ENCODE measurements at places on chromosomes 2 and 18. TPM values are rescaled to one million over a fixed set of nuclear protein-coding genes. Genes with fewer than 3 reads are reported as not detected.

Gene CD8B2
- not detected for total RNA-seq

Gene HOXD8
- total RNA-seq = not detected

Gene MPP4
- total RNA-seq = 0.45 TPM

GRCh38 chr2:157725846-157726245 lies 97.2 kb upstream of the ACVR1C start:
- no peak for DNase-seq

DNA sequence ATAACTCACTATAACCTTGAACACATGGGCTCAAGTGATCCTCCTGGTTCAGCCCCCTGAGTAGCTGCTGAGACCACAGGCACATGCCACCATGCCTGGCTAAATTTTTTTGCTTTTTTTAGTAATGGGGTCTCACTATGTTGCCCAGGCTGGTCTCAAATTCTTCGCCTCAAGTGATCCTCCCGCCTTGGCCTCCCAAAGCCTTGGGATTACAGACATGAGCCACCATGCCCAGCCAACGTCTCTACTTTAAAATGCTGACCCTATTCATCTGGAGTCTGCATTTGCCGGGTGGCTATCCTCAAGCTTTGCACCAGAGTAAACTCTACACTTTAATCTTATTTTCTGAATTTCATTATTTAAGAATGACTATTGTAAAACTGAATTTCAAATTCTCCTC lies 37.6 kb upstream of the RALBP1 start:
- no peak for DNase-seq

DNA sequence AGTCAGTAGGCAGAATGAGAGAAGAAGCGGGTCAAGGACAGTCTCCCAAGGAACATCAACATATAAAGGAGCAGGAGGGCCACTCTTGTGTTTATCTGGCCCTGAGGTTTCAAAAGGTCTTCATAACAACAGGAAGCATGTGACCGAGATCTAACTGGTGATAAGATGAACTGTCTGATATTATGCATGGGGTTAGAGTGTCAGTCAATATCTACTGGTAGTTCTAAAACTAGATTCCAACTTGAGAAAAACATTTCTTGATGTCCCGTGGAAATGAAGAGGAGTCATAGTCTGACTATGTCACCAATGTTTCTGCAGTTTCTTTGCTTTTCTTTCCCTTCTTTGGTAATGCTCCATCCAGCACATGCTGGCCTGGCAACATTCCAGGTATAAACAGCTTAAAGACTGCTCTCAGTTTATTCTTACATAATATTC lies 77.5 kb upstream of the ITPRID2 start:
- DNase-seq = no peak

- no peak for DNase-seq
These were observed 74.8 kb upstream of the RIOK3 start for GRCh38 chr18:23378302-23378686.

GRCh38 chr18:68267583-68267982 lies 447.3 kb downstream of the TMX3 start:
- DNase-seq = no peak

DNA sequence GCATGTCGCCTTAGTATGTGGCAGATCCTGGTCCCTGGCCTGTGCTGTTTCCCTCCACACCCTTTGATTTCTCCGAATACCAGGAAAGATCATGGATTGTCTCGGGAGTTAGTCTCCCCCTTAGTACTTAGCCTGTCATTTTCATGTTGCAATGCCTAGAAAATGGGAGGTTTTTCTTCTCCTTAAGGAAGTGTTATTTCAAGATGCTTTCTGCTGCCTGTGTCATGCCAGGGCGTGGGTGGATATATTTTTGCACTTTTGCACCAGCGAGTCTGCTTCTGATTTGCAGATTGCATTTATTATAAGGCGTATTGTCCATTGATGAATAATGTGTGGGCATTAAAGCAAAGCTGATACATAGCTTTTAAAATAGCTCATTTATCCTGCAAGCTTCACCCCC lies 223.5 kb downstream of the NEDD4L start:
- no peak for DNase-seq

GRCh38 chr2:68908392-68908970 lies 37.3 kb upstream of the BMP10 start:
- DNase-seq = no peak

GRCh38 chr2:235636546-235636945 lies 142.7 kb downstream of the AGAP1 start:
- DNase-seq = no peak

DNA sequence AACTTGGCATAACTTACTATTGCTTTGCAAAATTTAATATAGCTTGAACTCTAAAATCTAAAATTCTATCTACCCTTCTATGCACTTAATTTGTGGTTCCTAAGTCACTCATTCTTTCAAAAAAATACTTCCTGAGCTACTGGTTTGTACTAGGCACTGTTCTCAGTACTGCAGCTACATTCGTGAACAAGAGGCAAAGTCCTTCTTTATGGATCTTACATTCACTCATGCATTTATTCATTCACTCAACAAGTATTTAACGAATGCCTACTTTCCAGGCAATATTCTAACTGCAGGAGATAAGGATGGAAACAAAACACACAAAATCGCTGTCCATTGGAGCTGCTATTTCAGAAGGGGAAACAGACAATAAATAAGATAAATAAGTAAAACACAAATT lies 104.8 kb downstream of the NBAS start:
- no peak for DNase-seq

GRCh38 chr2:105950521-105951383 lies 206.0 kb downstream of the NCK2 start:
- no peak for DNase-seq

DNA sequence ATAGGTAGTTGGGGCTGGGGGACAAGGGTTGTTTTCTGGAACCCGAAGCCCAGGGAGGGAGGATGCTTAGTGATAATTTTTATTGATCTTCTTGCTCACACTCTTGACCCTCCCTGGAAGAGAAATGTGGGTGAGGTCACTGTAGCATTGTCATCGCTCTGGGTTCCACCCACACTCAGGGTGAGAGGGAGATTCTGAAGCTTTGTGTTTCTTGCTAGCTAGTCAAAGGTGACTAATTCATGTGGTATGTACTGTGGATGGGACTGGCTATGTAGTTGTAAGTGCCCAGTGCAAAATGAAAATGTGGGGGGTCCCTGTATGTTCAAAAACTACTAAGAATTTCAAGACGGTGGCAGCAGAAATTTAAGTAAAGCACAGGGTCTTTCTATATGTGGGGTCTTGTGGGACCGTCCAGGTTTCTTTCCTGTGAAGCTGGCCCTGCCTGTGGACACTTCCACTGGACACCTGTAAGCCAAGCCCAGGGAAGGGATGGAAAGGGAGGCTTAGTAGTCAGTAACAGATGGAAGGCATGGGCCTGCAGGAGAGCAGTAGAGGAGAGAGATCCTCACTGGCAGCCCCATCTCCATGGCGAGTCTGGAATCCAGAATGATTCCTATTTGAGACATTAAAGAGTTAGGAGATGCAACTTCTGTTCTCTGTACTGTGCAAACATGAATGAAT lies 35.0 kb downstream of the TSN start:
- DNase-seq = no peak

- no peak for DNase-seq
These were observed 35.6 kb downstream of the TWIST2 start for GRCh38 chr2:238883421-238883901.

- DNase-seq = no peak
These were observed 21.1 kb downstream of the NEURL3 start for GRCh38 chr2:96484091-96484490.

GRCh38 chr2:241565411-241565810 lies 6.9 kb downstream of the BOK start:
- no peak for DNase-seq

DNA sequence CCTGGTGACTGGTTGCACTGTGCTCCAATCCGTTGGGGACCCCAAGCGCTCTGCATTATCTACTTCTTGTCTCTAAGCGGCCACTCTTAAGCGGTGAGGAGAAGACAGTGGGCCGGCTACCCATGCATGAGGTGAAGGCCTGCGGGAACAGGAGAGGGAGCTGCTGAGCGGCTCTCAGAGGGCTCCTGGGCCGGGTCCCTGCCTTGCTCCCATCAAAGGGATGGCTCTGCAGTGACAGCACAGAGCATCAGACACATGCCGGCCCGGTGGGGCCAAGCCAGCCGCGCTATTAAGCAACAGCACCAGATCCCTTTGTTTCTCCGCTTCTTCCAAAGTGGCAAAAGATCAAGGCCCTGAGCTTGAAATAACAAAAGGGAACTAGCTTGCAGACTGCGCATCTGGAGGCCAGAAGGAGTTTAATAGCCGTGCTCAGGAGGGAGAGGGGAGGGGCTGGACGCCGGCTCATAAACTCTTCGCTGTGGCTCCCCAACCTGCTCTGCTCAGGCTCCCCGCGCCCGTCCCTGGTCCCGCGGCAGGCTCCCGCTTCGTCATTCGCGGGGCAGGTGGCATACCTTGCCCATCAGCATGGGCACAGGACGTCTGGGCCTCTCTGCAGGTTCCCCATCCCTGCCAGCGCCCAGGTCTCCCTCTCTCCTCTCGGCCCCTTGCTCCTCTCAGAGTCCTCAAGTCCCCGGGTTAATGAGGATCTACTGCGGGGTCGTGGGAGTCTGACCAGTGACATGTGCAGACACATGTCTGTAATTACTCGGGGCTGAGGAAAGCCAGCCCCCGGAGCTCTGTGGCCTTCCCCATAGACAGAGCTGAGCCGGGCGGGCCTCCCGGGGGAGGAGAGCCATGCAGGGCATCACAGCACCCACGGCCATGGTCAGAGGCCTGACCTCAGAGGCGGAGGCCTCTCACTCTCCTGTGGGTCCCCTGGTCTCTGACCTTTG lies 96.7 kb downstream of the ASB1 start:
- no peak for DNase-seq

Data from cerebellum (tissue), 4 donors.